Activated naive CD8-positive, alpha-beta T cell treated with anti-CD3 and anti-CD28 coated beads, Interleukin-2, amount 10 ng/mL, durations not matched to agents 7 days and 5 days (primary cell): ENCODE measurements at places on chromosomes 16 and 17. TPM values are rescaled to one million over a fixed set of nuclear protein-coding genes. Genes with fewer than 3 reads are reported as not detected.

DNA sequence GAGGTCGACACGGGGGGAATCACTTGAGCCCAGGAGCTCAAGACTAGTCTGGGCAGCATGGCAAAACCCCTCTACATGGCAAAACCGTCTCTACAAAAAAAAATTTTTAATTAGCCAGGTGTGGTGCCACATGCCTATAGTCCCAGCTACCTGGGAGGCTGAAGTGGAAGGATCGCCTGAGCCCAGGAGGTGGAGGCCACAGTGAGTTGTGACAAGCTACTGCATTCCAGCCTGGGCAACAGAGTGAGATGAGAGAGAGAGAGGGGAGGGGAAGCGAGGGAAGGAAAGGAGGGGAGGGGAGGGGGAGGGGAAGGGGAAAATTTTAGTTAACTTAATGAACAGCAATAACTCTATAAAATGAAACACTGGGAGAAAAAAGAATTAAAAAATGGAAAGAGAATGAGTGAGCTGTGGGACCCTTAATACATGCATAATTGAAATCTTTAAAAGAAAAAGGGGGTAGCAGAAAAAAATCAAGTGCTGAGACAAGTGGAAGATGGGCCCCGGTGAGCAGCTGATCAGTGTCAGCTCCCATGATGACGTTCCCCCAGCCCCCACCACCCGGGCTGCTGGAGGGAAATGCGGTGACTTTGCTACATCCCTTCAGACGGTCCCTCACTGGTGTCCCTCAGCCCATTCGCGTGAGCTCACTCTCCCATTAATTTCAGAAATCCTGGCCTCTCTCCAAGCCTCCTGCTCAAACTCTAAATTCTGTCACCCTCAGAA is 2.7 kb downstream of the ASGR2 start:
- DNase-seq = no peak

GRCh38 chr17:17836818-17837379 is at the start of gene SREBF1:
SREBF1 (minus strand) TSS chr17:17836986; CDS start chr17:17836817, 169 bp downstream.
- peak; percentile 84 for DNase-seq

DNA sequence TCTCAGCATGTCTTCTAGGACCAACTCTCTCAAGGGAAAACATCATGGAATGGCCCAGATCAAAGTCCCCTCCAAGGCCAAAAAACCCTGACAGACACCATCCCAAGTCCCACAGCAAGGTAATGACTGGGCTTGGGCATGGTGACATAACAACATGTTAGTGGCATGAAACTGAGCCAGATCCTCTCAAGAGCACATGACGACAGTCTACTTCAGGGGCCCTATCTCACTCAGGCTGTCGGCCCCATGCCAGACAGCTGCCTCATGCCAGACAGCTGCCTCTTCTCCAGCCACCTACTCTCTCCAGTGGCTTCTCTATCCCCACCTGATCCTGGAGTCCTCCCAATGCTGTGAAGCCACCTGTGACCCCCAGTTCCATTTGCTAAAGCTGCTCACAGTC is 18.4 kb downstream of the HSD11B2 start:
- no peak for DNase-seq

DNA sequence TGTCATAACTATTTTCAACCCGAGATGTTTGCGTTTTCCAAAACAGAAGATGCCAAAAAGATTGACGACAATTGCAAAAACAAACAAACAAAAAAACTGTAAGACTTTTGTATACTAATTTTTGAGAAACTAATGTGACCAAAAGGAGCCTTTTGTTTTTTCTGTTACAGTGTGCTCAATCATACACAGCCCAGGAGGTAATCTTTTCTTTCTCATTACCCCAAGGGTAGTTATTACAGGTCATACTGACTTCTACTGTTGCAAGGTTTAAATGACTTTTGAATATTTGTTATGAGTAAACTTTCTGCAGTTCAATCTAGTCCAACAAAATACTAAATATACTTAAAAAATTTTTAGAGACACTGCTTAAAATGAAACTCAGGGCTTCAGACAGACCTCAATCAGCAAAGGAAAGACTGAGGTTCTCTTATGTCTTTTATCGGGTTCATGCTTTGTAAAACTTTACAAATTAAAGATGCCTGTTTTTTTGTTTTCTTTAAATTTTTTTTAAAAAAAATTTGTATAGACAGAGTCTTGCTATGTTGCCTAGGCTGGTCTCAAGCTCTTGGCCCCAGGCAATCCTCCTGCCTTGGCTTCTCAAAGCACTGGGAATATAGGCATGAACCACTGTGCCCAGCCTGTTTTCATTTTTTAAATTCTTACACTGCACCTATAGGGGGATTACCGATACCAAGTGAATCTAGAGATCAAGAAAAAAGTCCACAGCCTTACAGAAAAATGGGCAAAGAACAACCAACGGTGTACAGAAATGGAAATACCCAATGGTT is 47.6 kb downstream of the SPOP start:
- no peak for DNase-seq

GRCh38 chr16:76343769-76344168 is 66.6 kb downstream of the CNTNAP4 start:
- no peak for DNase-seq

DNA sequence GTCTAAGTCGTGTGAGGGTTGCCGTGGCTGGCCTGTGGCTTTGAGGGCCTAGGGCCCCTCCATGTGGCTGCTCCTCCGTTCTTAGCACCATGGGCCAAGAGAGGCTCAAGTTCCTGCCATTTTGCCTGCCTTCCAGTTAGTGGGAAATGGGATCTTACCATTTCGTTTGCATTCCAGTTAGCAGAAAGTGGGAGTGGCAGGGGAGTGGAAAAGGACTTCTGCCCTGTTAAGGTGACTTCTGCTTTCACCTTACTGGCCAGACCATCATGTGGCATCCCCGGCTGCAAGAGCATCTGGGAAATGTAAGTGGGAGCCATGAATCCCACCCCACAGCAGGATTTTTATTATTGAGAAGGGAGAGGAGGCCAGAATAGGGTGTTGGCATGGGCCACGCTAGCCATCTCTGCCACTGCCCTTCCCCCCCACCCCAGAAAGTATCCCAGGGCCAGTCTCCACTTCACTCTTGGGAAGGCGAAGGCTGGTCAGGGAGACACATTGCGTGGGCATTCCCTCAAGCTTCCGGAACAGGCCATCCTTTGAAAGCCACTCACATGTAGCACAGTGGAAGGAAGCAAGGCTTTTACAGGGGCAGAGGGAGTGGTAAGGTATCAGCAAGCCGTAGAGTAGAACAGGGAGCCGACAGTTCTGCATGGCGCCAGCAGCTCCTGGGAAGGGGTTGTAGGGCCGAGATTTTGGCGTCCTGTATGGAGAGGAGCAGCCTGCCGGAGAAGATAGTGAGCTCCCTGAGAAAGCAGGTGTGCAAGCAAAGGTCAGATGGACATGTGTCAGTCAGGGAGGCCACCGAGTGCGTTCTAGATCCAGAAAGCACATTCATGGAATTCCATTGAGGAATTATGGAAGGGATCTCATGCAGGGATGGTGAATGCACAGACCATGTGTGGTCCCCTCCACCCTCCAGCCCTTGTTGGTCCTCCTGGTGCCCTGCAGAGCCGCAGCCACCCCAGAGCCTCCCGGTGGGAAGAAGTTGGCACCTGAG is 33.4 kb downstream of the CMIP start:
- no peak for DNase-seq

DNA sequence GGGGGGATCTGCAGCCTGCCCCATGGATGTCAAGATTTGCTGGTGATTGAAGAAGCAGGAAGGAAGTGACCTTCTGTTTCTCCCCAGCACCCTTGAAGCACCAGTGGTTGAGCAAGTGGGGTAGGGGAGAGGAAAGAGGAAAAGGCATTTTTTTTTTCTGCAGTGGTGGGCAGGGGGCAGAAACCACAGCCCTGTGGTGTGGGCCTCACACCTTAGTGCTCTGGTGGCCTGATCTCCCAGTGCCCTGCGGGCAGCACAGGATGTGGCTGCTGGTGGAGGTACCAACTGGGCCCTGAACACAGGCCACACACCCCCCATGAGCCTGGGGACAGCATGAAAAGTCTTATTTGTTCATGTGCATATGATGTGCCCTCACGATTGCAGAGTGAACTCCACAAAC is 7.1 kb downstream of the ITGAD start:
- peak; percentile 72 for DNase-seq

GRCh38 chr17:49434821-49435670 is 20.4 kb upstream of the PHB1 start:
- DNase-seq = no peak

The TBC1D3L gene
- 16.8 TPM for total RNA-seq
